Substantia nigra (tissue), 51 donors: ENCODE measurements at places on chromosomes 12 and 14.

GRCh38 chr14:34649344-34649743 is 19.4 kb upstream of the SNX6 start:
- no peak for DNase-seq

DNA sequence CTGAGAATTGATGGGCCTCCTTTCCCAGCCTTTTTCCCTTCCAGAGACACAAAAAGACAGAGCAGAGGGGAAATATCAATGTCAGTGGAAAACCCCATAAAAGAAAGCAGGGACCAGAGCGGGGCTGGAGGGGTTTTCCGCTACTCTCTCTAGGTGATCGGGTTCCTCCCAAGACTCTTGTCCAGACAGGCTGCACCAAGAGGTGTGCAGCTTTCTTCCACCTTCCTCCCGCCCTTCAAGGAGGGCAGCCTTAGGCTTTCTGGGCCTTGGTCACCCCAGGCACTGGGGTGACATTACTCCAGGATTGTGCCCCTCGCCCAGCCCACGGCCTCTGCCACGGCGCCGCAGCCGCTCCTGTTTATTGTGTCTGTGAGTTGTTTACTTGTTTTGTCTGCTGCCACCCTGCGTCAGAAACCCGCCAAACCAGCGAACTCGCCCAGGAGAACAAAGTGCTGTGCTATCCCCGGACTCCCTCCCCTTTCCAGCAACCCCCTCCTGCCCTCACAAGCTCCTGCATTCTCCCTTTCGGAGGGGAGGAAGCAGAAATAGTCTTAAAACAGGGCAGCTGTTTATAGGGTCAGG is 6.7 kb upstream of the HOXC6 start:
- DNase-seq: no peak

- DNase-seq: no peak
Measured at GRCh38 chr14:100525615-100526014, 61.6 kb downstream of the BEGAIN start.

DNA sequence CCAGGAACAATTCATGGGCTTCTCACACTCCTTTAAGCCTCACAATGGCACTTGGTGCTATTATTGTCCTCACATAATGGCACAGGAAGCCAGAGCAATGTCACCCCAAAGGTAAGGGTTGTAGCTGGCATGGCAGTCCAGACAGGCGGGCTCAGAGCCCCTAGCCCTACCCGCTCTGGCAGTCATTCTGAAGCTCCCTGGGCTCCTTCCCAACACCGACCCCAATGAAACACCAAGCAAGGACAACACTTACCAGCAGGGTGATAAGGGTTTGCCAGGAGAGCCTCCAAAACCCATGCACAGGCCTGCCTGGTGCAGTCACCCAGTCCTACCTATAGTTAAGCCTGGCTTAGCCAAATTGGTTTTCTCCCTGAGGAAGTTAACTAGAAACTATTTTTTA is 30.8 kb downstream of the MAX start:
- no peak for DNase-seq

GRCh38 chr12:132597333-132598316 is 12.8 kb downstream of the LRCOL1 start:
- no peak for DNase-seq

DNA sequence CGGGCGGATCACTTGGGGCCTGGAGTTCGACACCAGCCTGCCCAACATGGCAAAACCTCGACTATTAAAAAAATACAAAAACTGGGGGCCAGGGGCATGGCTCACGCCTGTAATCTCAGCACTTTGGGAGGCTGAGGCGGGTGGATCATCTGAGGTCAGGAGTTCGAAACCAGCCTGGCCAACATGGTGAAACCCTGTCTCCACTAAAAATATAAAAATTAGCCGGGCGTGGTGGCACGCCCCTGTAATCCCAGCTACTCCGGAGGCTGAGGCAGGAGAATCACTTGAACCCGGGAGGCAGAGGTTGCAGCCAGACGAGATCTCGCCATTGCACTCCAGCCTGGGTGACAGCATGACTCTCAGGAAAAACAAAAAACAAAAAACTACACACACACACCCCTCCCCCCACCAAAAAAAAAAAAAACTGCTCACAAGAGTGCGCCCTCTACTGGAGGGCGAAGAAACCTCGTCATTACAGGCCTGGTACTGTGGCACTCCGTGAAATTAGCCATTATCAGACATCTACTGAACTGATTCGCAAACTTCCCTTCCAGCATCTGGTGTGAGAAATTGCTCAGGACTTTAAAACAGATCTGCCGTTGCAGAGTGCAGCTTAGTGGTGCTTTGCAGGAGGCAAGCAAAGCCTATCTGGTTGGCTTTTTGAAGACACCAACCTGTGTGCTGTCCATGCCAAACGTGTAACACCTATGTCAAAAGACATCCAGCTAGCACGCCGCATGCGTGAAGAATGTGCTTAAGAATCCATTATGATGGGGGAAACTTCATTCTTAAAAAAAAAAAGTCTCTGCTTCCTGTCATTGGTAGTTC is 7.7 kb downstream of the PPP1R3E start:
- no peak for DNase-seq

DNA sequence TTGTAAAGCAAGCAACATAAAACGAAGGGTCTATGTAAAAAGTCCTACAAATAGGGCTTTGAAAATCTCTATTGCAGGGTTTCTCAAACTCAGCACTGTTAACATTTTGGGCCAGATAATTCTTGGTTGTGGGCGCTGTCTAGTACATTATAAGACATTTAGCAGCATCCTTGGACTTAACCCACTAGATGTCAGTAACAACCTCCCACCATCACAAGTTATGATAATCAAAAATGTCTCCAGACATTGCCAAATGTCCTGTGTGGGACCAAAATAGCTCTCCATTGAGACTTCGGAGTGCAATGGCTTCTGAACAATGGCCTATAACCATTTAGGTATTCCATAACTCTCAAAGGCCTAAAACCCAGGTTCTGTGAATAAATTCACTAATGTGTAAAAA is 22.9 kb upstream of the DHRS7 start:
- no peak for DNase-seq

- DNase-seq: no peak
Measured at GRCh38 chr12:71268598-71269280, 110.9 kb upstream of the TSPAN8 start.

GRCh38 chr12:132476421-132476820 is 13.5 kb upstream of the FBRSL1 start:
- no peak for DNase-seq

DNA sequence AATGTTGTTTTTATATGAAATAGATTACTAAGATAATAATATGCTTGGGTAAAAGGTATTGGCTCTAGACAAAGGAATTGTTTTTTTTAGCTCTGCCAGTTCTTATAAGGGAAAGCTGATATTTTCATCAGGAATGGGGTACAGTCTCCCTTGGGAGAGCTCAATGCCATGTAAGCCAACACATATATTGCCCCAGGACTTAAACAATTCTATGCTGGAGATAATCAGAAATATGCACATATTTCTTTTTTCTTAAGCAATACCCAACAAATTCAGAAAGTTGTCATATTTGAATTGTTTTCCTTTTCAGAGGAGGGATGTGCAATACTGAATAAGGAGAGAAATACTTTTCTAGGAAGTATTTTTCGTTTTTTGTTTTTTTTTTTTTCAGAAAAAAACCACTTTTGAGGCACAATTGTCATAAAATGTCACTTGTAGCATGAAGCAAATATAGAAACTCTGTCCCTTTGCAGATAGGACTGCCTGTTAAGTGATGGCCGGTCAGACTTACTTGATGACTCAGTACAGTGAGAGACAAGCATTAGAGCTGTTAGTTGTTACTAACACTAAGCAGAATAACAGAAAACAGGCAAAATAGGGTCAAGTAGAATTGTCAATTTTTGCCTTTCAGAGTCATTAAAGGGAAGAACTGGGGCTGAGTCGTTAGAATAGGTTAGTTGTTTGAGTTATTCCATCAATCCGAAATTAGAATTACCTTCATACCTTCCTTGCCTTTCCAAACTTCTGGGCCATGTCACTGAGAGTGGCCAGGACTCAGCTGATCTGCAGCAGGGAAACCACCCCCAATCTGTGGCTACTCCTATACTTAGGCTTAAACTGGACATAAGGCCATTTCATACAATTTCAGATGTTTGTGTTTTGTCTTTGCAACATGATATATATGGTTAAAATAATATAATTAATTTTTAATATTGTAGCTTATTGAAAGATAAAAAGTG is 168.1 kb downstream of the SLC38A4 start:
- no peak for DNase-seq

- no peak for DNase-seq
Measured at GRCh38 chr12:49529414-49529813, 9.4 kb upstream of the KCNH3 start.

DNA sequence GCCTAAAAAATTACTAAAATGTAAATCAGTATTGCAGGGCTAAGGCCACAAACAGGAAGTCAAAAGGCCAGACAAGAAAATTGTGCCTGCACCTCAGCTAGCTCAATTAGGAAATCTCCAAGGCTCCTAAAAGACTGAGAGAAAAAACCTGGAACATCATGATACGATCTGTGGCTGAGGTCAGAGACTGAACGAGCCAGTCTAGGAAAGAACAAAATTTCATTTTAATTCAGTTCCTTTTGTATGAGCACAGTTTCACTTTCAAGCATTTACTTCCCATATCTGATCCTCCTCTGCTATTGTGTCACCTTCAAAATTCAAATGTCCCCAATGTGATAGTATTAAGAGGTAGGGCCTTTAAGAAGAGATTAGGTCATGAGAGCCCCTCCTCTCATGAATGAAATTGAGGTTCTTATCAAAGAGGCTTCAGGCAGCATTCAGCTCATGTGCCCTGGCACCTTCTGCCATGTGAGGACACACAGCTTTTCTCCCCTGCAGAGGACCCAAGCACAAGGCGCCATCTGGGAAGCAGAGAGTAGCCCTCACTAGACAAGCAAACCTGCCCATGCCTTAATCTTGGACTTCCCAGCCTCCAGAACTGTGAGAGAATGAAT is 14.8 kb downstream of the PRKAB1 start:
- DNase-seq: no peak

- DNase-seq: no peak
Measured at GRCh38 chr12:49556391-49557186, 11.4 kb downstream of the MCRS1 start.
